Hematopoietic multipotent progenitor cell treated with erythropoietin and hydrocortisone succinate and interleukin-3 and kit ligand, for 4 days (in vitro differentiated cells): ENCODE measurements at places on chromosomes 2 and 18.

DNA sequence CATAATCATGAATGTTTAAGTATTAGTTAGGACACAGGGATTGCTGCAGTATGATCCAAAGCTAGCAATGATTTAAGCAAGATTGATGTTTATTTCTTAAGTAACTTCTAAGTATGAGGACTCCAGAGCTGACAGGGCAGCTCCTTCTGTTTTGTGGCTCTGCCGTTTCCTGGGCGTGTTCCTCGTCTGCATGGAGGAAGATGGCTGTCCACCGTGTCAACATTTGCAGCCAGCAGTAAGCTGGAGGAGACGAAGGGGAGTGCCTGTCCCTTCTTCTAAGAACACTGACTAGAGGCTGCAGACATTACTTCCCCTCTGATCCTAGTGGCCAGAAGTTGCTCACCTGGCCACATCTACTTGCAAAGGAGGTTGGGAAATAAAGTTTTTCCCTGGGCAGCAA, 144.1 kb downstream of the MYO1B start:
- DNase-seq = no peak

GRCh38 chr2:84641021-84641420, 124.7 kb downstream of the DNAH6 start:
- no peak for DNase-seq

DNA sequence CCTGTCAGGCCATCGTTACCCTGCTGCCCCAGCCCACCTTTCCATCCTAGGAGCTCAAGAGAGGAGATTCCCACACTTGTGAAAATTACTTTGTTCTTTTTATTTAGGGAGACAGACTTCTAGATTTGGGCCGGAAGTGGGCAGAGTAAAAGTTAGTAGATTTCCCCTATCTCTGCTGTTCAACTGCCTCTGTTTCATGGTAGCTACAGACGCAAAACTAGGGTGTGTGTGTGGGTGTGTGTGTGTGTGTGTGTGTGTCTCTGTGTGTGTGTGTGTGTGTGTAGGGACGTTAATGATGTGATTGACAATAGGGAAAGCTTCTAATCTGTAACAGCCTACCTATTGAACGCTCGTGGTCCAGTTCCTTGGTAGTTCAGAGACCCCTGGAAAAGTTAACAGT, 438 bp downstream of the PSMA8 start:
- no peak for DNase-seq

DNA sequence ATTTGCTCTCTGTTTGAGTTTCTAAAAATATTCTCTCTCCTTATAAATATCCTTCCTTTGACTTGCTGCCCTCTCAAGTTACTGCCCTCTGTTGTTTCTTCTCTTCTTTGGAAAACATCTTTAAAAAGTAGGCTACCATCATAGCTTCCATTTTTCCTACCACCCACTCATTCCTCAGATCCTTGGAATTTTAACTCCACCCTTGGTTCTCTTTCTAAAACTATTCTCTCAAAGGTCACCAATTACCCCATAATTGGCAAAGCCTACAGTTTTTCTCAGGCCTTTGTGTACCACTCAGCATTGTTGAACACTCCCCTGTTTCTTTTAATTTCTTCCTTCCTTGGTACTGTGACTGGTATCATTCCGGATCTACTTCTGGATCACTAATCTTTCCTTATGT, 43.0 kb upstream of the ITGAV start:
- DNase-seq = no peak

- DNase-seq = no peak
These were observed 46.4 kb upstream of the INHBB start for GRCh38 chr2:120299561-120299960.

DNA sequence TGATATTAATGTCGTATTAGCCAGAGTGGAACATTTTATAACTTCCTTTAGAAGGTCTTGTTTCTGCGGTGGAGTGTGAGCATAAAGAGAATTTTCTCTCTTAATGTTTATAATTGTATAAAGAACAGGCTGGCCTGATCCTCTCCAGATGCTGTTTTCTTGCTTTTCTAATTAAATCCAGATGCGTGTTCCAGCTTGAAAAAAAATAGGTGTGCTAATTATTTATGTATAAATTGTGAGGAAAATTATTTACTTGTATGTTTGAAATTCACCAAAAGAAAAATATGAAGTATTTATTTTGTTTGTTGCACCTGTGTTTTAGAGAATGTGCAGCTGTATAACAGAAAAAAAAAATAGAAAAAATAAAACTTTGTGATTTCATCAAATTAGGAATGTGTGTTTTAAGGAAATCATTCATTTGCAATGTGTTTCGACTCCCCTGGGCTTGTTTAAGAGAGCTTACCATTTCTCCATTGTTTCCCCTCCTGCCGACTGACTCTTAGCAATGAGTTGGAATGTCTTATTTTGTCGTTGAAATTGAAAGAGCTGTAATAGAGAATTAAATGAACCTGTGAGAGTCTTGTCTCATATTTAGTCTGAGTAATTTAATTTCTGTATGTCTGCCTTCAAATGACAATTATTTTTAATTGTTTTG, 220.1 kb upstream of the NXPH2 start:
- DNase-seq = no peak

DNA sequence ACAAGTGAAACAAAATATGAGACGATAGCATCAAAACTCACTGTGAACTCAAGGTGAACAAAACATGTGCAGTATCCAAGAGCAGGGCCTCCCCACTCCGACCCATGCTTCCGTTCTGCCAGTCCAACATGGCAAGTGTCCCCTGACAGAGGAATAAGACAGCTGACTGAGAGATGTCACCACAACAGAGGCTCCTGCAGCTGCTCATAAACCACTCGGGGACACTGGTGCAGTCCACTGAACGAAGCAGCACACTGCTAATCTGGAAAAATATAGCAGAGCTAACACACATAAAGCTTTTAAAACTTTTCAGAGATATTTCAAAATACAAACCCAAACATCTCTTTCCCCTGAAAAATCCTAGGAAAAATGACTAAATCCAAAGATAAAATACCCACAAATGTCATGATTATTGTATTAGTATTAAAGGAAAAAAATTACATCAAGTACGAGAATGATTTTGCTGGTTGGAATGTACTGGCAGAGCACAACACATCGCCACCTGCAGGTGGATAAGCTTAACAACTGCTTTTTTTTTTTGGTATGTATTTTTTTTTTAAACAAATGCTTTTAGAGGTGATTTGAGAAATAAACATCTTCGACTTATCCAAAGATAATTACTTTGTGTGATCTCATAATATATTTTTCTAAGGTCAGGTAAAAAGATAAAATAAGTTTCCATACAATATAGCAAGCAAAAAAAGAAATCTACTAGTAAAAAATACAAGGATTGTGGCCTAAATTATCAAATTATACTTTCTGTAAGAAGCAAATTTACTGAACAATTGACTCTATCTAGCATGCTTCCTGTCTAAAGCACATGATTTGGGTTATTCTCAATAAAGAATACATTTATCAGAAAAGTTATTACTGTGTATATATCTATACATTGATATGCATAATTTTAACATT, 18.6 kb downstream of the THADA start:
- peak; percentile 85 for DNase-seq

DNA sequence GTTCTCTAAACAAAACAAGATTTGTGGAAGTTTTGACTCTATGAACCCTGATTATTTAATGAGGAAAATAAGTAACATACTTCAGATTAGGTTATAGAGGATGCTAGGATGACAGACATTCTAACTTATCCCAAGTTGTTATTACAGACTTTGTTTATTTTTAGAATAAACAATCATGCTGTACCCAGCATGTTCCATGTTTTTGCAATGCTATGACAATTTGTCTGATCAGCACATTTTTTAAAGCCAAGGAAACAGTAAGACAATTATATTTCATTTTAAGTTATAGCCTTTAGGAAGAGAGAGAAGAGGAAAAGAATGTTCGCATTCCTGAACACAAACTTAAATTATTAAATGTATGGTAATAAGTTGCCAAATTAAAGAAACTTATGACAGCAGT, 119.8 kb downstream of the KYNU start:
- no peak for DNase-seq

DNA sequence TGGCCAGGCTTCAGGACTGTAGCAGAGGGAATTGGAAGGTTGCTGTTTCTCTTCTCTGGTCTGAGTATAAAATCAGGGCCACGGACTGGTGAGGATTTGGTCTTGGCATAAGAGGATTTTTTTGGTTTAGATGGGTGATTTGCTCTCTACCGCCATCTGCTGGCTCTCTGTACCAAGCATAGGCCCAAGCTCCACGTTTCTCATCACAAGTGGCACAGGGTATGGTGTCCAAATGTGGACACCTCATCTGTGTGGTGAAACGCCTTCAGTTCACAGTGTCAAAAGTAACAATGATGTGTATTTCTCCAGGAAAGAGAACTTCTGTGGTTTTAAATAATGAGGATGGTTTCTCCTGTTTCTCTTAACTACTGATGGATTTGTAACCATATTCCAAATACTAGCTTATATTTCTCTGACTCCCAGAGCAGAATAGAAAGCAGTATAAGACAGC, 115.1 kb downstream of the EML6 start:
- DNase-seq = peak; percentile 78

DNA sequence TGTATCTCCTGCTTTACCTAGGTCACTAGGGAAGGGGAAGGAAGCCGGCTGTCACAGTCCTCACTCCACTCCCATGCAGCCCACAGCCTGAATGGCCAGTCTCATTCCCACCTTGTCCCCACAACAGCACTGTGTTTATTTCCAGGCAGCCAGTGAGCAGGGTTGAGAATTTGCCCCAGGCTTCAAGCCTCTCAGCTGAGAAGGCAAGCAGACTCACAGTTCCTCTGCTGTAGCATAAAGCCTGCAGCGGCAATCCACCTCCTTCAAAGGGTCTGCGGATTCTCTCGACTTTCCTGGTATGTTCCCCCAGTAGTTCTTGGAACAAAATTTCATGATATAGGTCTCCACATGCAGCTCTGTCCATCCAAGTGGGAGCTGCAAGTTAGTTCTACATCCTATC, 262.9 kb upstream of the GULP1 start:
- DNase-seq = no peak

DNA sequence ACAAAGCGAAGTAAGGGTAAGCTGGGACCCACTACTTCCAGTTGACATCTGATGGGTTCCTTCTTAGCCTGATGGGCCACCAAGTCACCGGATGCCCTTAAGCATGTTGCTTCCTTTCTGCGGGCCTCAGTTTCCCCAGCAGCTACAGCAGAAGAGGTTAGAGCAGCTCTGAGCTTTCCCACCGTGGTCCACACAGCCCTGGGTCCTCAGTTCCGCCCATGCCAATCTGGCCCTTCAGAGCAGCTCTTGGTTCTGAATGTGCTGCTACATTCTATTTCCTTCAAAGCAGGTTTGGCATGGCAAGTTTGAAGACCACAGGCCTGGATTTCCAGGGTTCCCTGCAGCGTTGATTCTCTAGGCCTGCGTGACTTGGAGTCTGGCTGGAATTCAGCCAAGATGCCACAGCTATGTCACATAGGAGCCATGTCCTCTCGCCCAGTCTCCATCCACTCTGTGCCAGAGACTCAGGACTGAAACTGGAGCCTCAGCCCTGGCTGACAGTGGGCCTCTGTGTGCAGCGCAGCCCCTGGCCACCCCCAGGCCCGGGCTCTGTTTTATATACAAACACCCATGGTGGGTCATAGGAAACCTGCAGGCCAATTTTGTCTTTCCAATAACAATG, 79.6 kb downstream of the TFCP2L1 start:
- DNase-seq = no peak

GRCh38 chr2:88067598-88067997, at the start of gene SMYD1:
SMYD1 (plus strand) TSS chr2:88067825; CDS start chr2:88067865, 40 bp downstream.
- DNase-seq = no peak

DNA sequence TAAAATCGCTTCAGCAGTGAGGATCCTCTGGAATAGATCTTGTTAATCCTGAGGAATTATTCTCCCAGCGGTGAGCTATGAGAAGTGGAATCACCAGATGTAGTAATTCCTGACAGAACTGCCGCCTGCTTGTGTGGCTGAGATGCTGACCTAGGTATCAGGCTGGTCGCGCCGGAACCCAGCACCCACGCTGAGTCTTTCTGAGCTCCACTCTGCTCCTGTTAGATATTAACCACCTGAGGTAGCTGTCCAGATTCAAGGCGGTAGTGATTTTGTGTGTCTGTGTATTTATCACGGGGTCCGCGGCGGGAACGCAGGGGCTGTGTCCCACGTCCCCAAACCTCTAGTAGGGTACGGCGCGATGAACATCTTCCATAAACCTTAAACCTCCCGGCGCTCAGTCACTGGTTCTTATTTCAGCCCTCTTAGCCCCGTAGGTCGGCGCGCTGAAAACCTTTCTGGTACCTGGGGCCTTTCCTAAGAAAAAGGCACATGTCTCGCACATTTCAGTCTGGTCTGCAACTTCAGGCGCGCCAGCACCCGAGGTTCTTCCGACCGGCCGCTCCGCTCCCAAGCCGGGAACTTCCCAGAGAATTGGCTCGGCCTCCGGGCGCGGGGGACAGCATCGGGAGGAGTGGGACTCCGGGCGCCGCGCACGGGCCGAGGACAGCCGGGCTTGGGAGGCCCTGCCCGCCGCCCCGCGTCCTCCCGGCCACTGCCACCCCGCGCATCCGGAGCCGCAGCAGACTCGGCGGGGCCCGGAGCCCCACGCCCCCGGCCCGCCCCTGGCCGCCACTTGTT, 542 bp upstream of the CNNM3 start:
- peak; percentile 50 for DNase-seq

- peak; percentile 46 for DNase-seq
These were observed 95.4 kb downstream of the RTN4 start for GRCh38 chr2:54954705-54955357.

DNA sequence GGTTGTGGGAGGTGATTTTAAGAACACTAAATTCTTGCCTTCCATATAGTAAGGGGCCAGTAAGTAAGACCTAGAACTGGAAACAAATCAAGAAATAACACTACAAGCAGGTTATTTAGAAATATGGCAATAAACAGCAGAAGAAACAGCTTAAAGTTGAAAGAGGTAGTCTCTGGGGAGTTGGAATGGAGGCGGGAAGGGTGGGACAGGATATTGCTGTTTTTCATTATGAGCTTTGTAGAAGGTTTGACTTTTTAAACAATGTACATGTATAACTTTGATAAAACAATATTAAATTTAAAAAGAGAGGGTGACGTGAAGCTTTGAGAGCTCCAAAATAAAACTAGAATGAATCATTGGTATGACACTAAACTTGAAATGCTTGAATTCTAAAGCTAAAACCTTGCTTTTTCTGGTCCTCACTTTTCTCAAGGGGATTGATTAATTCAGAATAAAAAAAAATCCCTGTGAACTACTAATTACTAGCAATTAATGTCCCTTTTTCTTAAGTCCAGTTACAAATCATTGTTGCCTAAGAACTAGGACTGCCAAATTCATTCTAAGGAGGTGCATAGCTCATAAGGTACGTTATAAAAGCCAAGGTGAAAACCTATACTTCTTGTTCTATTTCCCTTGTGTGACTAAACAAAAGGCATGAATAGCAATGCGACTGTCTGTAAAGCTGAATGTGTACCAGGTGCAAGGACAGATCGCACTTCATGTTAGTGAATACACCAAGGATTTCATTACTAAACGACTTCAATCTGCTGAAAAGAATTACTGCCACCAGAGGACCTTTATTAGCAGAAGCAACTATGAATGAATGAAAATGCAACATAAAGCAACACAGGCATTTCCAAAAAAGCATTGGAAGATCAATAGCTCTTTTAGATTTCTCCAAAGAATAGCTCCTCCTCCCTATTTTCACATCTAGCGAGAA, 177.5 kb downstream of the RBM43 start:
- no peak for DNase-seq

- no peak for DNase-seq
These were observed 99.7 kb downstream of the TTN start for GRCh38 chr2:178707476-178707875.

- no peak for DNase-seq
These were observed 331.8 kb downstream of the KCNJ3 start for GRCh38 chr2:155030296-155030695.

GRCh38 chr2:128008074-128008672, 19.7 kb downstream of the SAP130 start:
- DNase-seq = no peak
